DMS79 treated with DMSO at 0.1 percent for 48 hours (cell line): ENCODE measurements at places on chromosomes 2 and 18.

GRCh38 chr2:216661639-216662375, 28.6 kb downstream of the IGFBP2 start:
- no peak for DNase-seq

GRCh38 chr18:12658426-12659138, 675 bp upstream of the SPIRE1 start:
- DNase-seq = peak; percentile 38

DNA sequence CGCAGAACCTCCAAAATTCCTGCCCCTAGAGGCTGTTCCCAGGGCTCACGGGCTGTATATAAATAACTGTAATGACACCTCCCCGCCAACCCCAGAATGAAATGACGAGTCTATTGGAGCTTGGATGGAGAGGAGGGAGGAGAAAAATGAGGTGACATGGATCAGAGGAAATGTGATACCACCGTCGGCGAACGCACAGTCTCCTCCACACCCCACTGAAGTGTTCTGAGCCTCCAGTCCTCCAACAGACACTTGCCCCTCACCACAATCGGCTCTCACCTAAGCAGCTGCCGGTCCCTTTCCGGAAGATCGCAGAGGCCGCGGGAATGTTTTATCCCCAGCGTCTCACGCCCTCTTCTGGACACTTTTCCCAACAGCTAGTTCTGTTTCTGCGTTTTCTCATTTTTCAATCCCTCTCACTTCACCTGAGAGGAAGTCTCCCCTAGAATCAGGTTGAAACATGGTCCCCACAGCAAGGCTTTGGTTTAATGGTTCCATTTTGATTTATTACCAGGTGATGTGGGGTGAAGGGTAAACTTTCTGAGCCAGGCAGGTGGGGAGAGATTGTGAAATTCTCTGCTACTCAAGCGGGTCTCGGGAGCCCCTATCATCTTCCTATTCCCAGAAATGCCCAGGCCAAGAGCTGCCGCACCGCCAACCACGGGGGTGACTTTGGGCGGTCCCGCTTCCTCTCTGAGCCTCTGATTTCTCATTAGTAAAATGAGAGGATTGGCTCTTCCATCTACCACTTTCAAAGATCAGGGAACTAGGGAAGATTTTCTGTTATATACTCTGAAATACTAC, 9.1 kb upstream of the MYO5B start:
- DNase-seq = peak; percentile 90

DNA sequence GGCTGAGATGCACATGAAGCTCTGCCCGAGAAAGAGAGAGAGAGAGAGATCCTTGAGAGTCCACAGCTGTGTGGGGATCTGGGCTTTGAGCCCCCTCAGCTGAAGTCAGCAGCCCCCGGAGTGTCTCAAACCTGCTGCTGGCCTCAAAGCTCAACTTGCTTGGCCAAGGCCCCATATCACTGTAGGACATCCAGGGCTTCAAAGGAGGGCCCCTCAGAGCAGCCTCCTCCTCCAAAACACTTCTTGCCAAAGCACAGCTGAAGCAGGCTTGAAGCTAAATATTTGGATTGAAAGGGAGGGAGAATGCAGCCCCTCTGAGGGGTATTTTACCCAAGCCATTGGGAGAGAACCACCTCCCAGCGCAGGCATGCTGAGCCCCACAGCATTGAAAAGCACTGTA, 357.6 kb downstream of the OSR1 start:
- DNase-seq = no peak

DNA sequence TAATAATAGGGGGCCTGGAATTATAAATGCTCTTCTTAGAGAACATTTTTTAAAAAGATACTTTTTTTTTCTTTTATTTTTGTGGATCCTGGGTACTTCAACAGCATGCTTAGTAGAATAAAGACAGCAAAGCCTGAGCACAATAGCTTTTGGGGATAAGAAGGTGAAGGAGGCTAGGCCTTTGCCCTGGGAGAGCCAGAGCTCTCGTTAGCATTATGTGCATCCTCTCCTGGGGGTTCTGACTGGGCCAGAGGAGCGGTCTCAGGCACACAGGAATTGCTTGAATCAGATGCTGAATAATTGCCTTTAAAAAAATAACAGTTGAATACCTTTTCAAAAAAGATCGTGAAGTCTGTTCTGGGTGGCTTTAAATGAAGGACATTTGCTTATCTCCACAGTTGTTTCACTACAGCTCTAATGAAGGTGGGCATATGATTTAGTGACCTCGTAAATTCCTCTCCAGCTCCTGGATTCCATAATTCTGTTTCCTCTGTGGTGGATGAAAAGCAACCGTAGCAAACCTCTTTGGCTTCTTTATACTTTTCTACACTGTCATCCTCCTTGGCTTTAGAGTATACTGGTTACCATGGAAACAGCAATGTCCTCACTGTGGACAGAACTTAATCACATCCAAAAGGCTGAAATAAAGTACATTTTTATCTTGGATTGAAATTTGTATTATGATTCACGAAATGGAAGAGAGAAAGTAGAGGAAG, 133.8 kb downstream of the MAIP1 start:
- DNase-seq = no peak

- DNase-seq = no peak
Measured at GRCh38 chr18:33665641-33666040, 87.6 kb downstream of the ASXL3 start.

DNA sequence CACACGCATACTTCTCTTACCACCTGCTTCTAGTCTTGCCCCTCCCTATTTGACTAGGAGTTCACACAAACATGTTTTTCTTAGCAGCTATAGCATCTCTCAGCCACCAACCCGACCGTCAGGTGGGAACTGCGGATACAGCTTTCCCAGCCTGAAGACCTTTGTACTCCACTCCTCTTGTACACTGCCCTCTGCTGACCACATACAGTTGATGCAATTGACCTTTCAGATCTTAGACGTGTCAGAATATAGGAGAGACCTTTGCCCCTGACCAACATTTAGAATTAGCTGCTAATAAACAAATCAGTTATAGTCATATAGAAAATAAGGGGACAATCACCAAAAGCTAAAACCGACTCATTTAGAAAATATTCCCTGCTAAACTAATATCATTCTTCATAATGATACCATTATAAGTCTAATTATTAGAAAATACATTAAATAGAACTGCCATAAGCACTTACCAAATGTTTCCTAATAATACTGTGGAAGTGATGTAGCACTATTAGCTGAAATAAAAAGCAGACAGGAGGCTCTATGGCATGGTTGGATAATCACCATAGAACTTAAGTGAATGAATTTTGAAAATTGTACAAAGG, 208.4 kb downstream of the RAD51AP2 start:
- peak; percentile 8 for DNase-seq

DNA sequence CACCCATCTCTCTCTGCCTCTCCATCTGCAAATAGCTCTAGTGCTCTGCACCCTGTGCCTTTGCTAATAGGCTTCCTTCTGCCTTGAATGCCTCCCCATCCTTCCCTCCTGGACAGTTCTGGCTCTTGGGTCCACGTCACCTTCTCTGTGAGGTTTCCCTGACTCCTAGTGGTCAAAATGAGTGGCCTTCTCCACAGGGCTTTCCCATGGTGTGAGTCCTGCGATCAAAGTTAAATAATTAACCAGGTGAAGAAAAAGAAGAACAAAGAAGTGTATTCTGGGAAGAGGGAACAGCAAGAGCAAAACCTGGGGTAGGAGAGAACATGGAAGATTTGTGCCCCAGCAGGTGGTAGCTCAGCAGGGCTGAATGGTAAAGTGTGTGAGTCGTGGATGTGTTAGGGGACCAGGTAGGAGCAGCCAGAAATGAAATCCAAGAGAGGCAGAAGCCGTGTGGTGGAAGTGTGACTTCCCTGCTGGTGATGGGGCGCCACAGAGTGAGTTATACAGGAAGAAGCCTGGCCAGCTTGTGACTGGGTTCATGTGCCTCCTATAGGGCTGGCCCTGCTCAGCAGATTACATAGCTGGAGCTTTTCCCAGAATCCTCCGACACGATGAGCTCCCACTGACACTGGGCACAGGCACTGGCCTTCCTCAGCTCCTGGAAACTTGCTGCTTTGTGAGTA, 93.8 kb upstream of the LDAH start:
- no peak for DNase-seq

GRCh38 chr2:49936965-49937364, 782.6 kb upstream of the FSHR start:
- no peak for DNase-seq

GRCh38 chr2:42973726-42974125, 181.3 kb upstream of the HAAO start:
- DNase-seq = no peak

- DNase-seq = no peak
Measured at GRCh38 chr18:46040747-46041104, 31.3 kb downstream of the PSTPIP2 start.

DNA sequence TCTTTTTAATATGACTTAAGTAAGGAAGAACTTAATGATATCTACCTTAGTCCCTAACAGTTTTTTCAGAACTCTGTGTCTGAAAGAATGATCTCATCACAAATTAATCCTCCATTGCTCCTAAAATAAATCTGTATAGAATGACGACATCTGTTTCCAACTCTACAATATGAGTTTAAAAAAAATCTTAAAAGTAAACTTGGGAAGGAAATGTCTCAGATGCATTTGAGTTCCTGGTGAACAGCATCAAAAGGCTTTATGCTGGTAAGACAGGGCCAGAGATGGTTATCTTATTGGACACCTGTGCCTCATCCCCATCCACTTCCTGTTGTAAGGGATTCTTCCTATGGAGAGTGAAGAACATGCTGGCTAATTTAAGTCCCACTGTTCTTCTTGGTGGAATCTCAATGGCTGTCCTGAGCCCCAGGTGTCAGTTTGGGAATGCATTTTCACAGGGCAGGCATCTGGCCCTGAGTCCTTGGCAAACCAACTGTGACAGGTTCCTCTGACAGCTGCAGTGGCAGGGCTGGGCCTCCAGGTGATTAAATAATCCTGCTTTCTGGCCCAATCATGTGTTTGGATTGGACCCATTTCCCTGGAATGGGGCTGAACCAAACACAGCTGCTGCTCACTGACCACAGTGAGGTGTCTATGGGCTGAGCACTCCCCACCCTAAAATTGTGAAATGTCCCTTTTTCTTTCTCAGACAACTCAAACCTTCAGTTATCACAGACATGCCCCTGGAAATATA, 12.9 kb upstream of the NCKAP5 start:
- no peak for DNase-seq

GRCh38 chr2:231300020-231300721, 95.3 kb upstream of the B3GNT7 start:
- peak; percentile 49 for DNase-seq

GRCh38 chr2:134104754-134105153, 149.1 kb upstream of the MGAT5 start:
- DNase-seq = no peak

- no peak for DNase-seq
Measured at GRCh38 chr2:189569295-189569910, 11.2 kb downstream of the SLC40A1 start.

DNA sequence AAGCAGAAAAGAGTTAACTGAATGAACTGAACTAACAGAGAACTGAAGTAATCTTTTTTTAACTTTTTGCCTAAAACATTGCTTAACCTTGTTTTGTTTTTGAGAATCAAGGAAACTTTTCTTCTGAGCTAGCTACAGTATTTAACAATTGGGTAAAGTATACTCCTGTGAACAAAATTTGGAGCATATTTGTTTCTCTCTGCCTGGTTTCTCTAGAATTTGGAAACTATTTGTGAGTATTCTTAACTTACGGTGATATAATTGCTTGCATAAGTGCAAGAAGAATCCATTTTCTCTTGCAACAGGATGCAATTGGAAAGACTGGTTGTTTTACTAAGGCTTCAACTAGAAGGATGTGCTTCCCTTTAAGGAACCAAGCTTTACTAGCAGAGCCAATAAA, 65.9 kb upstream of the FAM98A start:
- no peak for DNase-seq

DNA sequence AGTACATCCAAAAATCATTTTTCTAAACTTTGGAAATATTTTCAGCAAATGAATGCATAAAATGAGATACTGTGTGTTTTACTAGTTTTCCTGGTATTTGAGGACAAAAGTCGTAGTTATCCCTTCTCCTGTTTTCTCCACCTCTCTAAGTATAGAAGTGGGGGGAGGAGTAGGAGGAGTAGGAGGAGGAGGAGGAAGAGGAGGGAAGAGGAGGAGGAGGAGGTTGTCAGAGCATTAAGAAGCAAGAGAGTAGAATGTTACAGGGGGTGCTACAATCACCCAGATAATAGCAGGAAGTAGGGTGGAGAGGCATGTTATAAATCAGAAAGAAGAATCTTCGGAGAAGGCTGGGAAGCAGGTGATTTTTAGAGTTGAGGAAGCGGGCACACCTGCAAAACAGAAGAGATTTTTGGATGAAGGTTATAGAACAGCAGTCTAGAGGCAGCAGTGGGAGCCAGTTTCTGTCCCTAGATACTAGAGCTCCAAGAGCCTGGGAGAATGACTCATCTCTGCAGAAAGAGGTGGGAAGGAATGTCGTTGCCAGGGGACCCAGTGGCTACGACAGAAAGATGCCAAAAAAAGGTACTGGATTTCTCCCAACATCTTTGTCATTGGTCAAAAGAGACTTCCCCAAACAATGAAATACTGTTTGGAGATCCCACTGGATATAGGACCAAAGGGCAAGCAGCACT, 44.2 kb upstream of the AQP4 start:
- no peak for DNase-seq

DNA sequence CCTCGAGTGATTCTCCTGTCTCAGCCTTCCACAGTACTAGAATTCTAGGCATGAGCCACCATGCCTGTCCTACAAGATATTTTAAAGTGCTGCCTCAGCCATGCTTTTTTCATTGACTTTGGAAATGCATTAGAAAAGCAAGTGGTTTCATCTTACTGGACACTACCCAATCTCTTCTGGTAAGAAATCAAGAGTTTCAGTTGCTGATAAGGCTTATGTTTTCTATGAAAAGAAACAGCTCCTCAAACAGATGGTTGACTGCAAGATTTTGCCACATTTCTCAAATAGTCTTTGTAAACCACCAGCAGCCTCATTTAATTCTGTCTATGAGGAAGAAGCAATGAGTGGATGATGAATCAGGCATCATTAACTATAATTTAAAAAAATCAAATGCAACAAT, 264.5 kb upstream of the LRP1B start:
- no peak for DNase-seq

DNA sequence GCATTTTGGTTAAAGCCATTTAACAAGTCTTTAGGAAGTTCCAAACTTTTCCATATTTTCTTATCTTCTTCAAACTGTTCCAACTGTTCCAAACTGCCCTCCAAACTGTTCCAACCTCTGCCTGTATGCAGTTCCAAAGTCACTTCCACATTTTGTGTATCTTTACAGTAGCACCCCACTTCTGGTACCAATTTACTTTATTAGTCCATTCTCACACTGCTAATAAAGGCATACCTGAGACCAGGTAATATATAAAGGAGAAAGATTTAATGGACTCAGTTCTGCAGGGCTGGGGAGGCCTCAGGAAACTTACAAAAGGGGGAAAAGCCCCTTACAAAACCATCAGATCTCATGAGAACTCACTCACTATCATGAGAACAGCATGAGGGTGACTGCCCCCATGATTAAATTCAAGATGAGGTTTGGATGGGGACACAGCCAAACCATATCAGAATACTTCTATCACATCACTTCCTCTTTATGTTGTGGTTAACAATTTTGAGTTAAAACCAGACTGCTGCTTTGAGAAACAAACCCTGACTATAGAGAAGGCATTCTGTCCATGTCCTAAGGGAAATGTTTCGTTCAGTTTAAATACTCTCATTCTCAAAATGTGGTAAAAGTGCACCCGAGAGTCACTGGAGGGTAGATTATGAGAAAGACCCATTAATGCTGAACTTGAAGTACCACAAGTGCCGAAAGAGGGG, 11.0 kb downstream of the IL18R1 start:
- DNase-seq = no peak

- no peak for DNase-seq
Measured at GRCh38 chr2:231522418-231523180, 7.6 kb downstream of the NMUR1 start.

GRCh38 chr2:138829326-138829919, 49.2 kb upstream of the NXPH2 start:
- DNase-seq = no peak

GRCh38 chr2:149613704-149614103, 26.1 kb upstream of the MMADHC start:
- no peak for DNase-seq
